ENCODE measurements at places on chromosomes 7 and 10.

GRCh38 chr10:128517167-128517566, 390.9 kb upstream of the MKI67 start:
- no peaks in the 10 kb centered on the region for H3K4me1 ChIP-seq
- H3K27ac ChIP-seq = no peak overlapping the region
- no peaks in the 10 kb centered on the region for H3K27me3 ChIP-seq
- H3K4me3 ChIP-seq = no peak overlapping the region

GRCh38 chr7:15750727-15751126, 64.2 kb upstream of the MEOX2 start:
- H3K36me3 ChIP-seq = no peaks in the 10 kb centered on the region
- no peaks in the 10 kb centered on the region for H3K4me1 ChIP-seq
- DNase-seq = no peak
- no peak overlapping the region for H3K27ac ChIP-seq

- no peaks in the 10 kb centered on the region for H3K4me1 ChIP-seq
- no peak for DNase-seq
- H3K4me3 ChIP-seq = no peak overlapping the region
- no peak overlapping the region for H3K27ac ChIP-seq
- no peaks in the 10 kb centered on the region for H3K36me3 ChIP-seq
These were observed 61.4 kb upstream of the PPP1R3C start for GRCh38 chr10:91694170-91694794.

- H3K36me3 ChIP-seq = peaks cover 8% of the 10 kb centered on the region
- H3K4me1 ChIP-seq = no peaks in the 10 kb centered on the region
- H3K27me3 ChIP-seq = no peaks in the 10 kb centered on the region
- H3K4me3 ChIP-seq = no peak overlapping the region
These were observed 305.7 kb downstream of the ELMO1 start for GRCh38 chr7:37142958-37143357.

- H3K4me1 ChIP-seq = no peaks in the 10 kb centered on the region
- no peaks in the 10 kb centered on the region for H3K27me3 ChIP-seq
- DNase-seq = no peak
- H3K27ac ChIP-seq = no peak overlapping the region
- H3K36me3 ChIP-seq = no peaks in the 10 kb centered on the region
- no peak overlapping the region for H3K4me3 ChIP-seq
These were observed 336.3 kb upstream of the LRRN3 start for GRCh38 chr7:110754649-110755048.

DNA sequence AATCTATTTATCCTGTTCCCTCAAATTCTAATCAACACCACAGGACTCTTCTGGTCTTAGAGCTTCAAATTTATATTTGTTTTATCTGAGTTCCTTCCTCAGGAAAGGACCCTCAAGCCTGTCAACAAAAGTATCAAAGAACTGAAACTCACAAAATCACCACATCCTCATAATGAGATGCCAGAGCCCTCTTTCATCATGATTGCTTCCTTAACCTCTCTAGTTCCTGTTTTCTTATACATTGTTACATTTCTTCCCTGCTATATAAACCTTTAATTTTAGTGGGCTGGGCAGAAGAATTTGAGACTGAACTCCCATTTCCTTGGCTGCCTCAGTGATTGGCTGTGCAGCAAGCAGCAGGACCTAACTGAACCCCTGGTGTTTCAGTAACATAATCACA, 189.7 kb downstream of the ZNF248 start:
- no peaks in the 10 kb centered on the region for H3K4me1 ChIP-seq
- H3K27ac ChIP-seq = no peak overlapping the region
- no peaks in the 10 kb centered on the region for H3K36me3 ChIP-seq
- no peak overlapping the region for H3K4me3 ChIP-seq

DNA sequence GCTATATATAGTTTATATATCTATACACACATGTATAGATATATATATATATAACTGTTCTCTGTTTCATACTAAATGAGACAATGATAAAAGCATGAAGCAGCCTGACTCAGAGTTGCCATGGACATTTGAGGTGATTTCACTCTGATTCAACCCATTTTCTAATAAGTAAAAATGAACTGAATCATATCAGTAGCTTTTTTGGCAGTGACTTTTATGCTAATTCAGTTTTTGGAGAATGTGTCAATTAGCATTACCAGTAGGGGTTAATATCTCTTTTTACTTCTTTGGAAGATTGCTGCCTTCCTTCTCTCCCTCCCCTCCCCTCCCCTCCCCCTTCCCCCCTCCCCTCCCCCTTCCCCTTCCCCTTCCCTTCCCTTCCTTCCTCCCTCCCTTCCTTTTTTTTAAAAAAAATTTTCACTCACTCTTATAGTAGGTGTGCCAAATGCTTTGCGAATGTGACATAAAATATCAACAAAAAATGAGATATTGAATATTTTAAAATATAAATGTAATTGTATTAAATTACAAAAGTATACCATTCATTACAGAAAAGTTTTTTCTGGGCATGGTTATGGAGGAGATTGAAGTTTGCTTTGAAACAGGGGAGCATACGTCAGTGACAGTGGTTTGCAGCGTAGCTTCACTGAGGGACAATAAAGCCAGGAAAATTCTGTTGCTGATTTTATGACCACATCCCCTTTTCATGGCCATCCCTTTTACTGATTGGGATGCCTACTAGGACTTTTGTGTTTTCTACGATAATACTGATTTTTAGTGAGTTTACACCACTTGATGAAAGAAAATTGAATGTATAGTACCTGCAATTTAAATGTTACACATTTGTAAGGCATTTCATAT, 64.0 kb upstream of the KLF6 start:
- H3K4me3 ChIP-seq = no peak overlapping the region
- H3K27ac ChIP-seq = no peak overlapping the region
- DNase-seq = no peak
- H3K27me3 ChIP-seq = no peaks in the 10 kb centered on the region
- peaks cover 7% of the 10 kb centered on the region for H3K4me1 ChIP-seq

DNA sequence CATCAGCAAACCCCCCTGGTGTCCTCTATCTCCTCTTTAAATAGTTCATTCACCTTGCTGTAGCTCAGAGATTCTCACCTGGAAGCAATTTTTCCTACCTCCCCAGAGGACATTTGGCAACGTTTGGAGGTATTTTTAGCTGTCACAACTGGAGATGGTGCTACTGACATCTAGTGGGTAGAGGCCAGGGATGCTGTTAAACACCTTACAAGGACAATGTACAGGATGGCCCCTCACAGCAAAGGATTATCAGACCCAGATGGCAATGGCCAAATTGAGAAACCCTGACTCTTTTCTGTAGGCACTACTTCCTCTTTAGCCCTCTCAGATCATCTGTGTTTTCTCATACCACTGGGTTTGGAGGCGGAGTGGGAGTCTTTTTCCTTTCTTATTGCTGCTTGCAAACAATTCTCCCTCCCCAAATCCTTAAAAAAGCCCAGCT, 13.2 kb upstream of the TRA2A start:
- H3K27me3 ChIP-seq = no peaks in the 10 kb centered on the region
- no peak overlapping the region for H3K4me3 ChIP-seq
- H3K27ac ChIP-seq = no peak overlapping the region
- no peak for DNase-seq

DNA sequence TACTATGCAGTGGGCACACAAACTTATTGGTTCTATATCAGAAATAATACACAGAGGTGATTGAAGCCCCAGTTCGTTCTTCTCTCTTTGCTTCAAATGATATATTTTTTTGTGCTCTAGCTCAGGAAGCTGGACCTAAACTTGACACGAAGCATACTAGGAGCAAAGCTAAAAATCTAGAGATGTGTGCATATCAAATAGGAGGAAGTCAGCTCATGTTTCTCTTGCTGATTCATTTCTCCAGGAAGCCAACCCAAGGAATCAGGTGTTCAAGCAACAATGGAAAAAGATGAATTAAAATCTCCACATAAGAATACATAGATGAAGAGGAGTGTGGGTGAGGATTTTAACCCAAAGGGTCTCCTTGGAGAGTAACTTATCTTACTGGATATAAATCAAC, 432.5 kb downstream of the KCNMA1 start:
- DNase-seq = no peak
- H3K36me3 ChIP-seq = no peaks in the 10 kb centered on the region
- H3K27me3 ChIP-seq = no peaks in the 10 kb centered on the region
- H3K4me3 ChIP-seq = no peak overlapping the region

- H3K27me3 ChIP-seq = no peaks in the 10 kb centered on the region
- H3K4me1 ChIP-seq = no peaks in the 10 kb centered on the region
- no peak for DNase-seq
- H3K36me3 ChIP-seq = no peaks in the 10 kb centered on the region
These were observed 11.0 kb downstream of the MYOF start for GRCh38 chr10:93471110-93471651.

DNA sequence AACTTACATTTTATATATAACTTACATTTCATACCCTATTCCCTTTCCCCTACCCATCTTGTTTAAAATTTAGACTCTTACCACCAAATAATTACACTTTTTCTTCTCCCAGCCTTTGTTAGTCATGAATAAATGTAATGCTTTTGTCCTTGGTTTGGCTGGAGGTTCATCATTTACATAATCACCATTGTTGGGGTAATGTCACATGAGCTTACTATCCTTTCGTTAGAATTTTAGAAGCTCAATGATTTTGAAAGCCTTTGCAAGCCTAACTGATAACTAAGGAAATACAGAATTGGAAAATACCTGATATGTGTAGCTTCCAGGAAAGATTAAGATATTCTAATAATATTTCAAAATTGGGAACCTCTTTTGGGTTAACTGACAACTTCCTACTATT, 171.7 kb downstream of the PLXDC2 start:
- no peaks in the 10 kb centered on the region for H3K4me1 ChIP-seq
- H3K27me3 ChIP-seq = no peaks in the 10 kb centered on the region
- no peaks in the 10 kb centered on the region for H3K36me3 ChIP-seq

DNA sequence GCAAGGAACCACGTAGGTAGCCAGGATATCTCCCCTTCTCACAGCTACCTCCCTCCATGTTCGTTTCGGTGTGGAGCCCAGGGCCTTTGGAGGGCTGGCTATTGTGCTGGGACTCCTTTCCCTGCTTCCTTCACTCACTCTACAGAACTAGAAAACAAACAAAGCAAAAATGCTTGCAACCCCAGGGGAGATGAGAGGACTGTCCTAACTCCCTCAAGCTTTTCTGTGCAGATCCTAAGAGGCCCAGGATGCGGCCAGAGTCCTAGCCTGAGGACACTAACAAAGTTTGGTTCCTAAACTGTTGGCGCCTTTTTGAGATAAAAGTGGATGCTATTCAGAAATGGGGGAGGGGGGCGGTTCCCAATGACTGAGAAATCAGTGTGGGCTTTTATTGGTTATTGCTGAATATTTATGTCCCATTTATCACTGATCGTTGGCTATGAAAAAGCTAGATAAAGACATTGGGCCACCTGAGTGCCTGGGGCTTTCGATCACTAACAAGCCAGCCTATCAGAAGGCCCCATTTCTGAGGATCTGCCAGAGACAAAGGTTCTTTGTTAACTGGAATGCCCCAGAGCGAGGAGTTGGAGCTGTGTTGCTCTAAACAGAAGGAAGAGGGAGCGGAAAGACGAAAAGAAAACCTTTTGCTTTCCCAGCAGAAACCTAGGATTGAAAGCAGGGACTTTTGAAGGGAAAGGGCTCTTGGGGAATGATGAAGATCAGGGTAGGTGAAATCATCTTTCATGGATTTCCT, 95.2 kb upstream of the EGR2 start:
- H3K27me3 ChIP-seq = no peaks in the 10 kb centered on the region
- no peak overlapping the region for H3K4me3 ChIP-seq
- no peak overlapping the region for H3K27ac ChIP-seq
- no peaks in the 10 kb centered on the region for H3K36me3 ChIP-seq
- no peak for DNase-seq

- H3K4me3 ChIP-seq = no peak overlapping the region
- DNase-seq = no peak
- no peaks in the 10 kb centered on the region for H3K27me3 ChIP-seq
- no peak overlapping the region for H3K27ac ChIP-seq
These were observed 527.8 kb downstream of the LRMDA start for GRCh38 chr10:75959209-75959608.

GRCh38 chr10:24415455-24416125, 206.7 kb downstream of the KIAA1217 start:
- no peak overlapping the region for H3K27ac ChIP-seq
- H3K4me3 ChIP-seq = no peak overlapping the region

- DNase-seq = no peak
- H3K27me3 ChIP-seq = peaks cover 9% of the 10 kb centered on the region
- H3K27ac ChIP-seq = no peak overlapping the region
- H3K36me3 ChIP-seq = no peaks in the 10 kb centered on the region
- H3K4me1 ChIP-seq = peaks cover 14% of the 10 kb centered on the region
These were observed 14.0 kb upstream of the ZNF273 start for GRCh38 chr7:64888901-64889685.

GRCh38 chr7:82600531-82600930, 157.0 kb upstream of the CACNA2D1 start:
- H3K27ac ChIP-seq = no peak overlapping the region
- H3K4me3 ChIP-seq = no peak overlapping the region
- no peak for DNase-seq
- no peaks in the 10 kb centered on the region for H3K4me1 ChIP-seq

- H3K27ac ChIP-seq = no peak overlapping the region
- no peaks in the 10 kb centered on the region for H3K36me3 ChIP-seq
- DNase-seq = no peak
These were observed 24.7 kb upstream of the PDLIM1 start for GRCh38 chr10:95315509-95315908.

GRCh38 chr10:78392197-78392596, 358.5 kb downstream of the RPS24 start:
- H3K36me3 ChIP-seq = no peaks in the 10 kb centered on the region
- no peak overlapping the region for H3K4me3 ChIP-seq
- H3K27ac ChIP-seq = no peak overlapping the region
- no peaks in the 10 kb centered on the region for H3K27me3 ChIP-seq

DNA sequence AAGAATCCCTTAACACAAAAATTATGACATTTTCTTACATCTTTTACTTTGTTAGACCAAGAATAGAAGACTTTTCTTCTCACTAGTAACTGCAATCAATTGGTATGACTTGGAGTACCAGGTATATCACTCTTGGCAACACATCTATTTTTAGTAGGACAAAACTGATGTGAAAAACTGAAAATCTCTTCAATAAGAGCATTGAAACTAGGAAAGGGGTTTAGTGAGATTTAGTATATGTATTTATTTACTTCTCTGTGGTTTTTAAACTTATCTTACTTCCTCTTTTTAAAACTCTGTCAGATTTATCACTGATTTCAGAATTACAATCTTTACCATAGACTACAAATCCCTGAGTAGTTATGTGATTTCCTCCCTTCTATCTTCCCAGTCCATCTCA, 366.2 kb downstream of the PCDH15 start:
- DNase-seq = no peak
- H3K4me3 ChIP-seq = no peak overlapping the region
- no peak overlapping the region for H3K27ac ChIP-seq
- H3K36me3 ChIP-seq = no peaks in the 10 kb centered on the region

All from effector memory CD4-positive, alpha-beta T cell (primary cell).